Fibroblast of the aortic adventitia (primary cell): ENCODE measurements at places on chromosomes 12 and 14.

DNA sequence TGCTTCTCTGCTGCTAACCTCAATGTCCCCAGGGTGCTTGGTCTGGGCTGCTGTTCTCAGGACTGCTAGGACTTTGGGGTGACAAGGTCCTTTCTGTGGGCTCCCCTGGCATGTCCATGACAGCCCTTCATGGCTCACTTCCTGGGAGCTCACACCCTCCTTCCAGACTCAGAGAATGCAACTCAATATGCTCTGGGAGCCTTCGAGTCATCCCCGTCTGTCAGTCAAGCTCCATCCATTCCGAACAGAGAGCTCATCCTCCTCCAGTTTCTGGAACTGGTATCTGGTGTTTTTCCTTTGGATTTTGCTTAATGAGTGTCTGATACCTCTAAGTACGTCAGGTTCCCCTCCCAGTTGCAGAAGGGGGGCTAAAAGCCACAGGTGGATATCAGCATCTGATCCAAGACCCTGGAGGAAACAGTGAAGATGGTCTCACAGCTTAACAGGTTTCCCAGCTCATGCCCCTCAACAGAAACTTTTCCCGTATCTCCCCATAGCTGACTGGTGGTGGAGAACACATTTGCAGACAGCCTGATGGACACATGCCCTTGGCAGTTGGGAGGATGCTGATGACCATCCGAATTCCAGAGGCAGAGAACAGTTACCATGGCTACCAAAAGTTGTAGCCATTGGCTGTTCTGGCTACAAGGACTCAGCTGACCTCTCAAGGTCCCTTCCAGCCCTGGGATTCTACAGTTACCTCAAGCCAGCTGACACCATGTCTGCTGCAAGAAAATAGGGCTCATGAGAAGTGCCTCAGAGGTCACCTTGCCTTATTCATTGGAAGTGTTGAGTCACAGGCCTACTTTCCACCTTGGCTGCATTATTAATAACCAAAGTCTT lies 9.5 kb upstream of the RAB35 start:
- no peak for DNase-seq

DNA sequence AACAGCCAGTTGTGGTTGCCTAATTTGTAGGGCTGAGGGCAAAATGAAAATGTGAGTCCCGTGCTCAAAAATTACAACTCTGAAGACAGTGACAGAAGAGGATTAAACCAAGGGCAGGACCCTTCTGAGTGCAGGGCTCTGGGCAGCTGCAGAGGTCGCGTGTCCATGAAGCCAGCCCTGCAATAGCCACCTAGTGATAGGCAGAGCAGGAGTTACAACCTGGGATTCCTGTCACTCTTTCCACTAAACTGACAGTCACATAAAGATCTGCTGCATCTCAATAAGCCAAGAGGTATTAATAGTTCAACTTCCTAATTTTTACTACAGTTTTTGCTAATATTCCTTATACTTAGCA lies 94.1 kb downstream of the SLC2A13 start:
- no peak for DNase-seq

DNA sequence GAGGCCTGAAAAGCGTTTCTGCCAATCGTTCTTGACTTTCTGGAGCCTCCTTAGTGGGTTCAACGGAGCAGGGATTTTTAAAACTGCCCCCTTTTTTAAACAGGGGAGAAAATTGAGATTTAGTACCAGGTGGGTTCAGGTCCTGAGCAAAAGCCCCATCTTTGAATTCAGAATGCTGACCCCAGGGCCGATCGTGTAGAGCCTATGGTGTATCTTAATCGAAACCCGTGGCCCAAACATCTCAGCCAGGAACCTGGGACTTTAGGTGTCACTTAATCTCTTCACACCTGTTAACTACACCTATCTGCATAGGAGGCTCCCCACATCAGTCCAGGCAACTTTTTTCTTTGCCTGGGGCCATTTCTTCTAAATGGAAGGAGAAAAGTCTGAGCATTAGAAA lies 6.4 kb upstream of the TBX5 start:
- DNase-seq: no peak

DNA sequence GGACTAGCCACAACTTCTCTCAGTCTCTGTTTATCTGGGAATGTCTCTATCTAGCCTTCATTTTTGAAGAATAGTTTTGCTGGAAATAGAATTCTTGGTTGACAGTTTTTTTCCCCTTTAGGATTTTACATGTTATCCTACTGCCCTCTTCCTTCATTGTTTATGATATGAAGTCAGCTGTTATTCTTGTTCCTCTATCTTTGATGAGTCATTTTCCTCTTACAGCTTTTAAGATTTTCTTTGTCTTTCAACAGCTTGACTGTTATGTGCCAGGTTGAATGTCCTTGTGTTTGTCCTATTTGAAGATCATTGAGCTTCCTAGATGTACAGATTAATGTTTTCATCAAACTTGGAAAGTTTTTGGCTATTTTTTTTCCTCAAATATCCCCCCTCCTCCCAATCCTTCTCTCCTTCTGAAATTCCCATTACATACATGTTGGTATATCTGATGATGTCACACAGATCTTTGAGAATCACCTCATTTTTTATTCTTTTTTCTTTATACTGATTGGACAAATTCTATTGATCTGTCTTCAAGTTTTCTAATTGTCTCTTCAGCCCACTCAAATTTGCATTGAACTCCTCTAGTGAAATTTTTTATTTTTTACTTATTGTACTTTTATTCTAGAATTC lies 4.5 kb upstream of the GOLGA5 start:
- DNase-seq: no peak

GRCh38 chr12:51450806-51451205 lies 26.2 kb downstream of the SLC4A8 start:
- no peak for DNase-seq

GRCh38 chr12:114209861-114210260 lies 196.1 kb downstream of the TBX5 start:
- DNase-seq: no peak

DNA sequence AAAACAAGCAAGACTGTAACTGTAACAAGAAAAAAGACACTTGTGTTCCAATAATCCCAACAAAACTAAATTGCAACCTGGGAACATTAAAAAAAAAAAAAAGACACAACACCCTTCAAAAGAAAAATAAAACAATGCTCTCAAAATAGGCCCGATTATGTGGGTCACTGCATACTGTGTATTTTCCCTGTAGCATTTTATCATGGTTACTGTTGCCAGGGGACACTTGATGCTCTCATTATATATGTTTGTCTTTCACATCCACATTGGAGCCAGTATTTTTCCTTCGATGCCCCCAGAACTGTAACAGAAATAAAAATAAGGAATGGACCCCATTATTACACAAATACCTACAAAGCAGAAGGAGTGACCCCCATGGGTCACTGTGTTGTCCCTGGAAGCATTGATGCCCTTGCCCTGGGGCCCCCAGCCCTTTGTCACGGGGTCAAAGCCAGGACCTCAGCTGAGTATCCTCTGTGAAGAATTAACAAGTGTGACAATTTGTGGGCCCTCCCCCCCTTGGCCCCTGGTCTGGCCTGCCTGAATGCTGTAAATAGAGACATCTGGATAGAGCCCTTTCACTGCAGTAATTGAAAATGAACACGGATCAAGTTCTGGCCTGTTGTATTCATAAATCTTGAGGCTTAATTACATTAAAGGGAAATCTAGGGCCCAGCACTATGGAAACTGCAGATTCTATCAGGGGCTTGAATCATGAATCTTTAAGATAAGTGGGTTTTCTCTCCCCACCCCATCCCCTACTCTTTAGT lies 72.8 kb downstream of the C12orf42 start:
- DNase-seq: no peak

- DNase-seq: no peak
Observed at GRCh38 chr14:40847480-40847879, 759.2 kb upstream of the LRFN5 start.

GRCh38 chr12:24212496-24212895 lies 263.0 kb upstream of the SOX5 start:
- no peak for DNase-seq

DNA sequence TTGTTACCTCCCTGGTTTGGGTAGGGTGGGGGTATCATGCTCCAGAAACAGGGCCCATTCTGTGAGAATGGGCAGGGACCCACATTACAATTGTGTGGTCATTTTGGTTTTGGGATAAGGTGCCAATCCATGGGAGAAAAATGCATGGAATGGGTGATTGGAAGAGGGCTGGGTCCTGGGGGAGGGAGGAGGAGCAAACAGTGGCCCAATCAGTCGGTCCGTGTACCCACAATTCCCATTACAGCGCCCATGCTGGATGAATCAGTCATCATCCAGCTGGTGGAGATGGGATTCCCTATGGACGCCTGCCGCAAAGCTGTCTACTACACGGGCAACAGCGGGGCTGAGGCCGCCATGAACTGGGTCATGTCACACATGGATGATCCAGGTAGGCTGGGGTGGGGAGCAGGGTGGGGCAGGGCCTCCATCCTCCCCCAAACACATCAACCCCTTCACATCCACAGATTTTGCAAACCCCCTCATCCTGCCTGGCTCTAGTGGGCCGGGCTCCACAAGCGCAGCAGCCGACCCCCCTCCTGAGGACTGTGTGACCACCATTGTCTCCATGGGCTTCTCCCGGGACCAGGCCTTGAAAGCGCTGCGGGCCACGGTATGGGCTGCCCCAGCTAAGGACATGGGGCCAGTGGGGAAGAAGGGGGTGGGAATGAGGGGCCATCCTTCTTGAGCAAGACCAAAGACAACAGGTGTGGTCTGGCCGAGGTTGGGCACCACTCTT lies 3.6 kb upstream of the TPI1 start:
- DNase-seq: no peak

- DNase-seq: peak; percentile 66
Observed at GRCh38 chr12:5003025-5003666, 40.5 kb upstream of the KCNA5 start.

DNA sequence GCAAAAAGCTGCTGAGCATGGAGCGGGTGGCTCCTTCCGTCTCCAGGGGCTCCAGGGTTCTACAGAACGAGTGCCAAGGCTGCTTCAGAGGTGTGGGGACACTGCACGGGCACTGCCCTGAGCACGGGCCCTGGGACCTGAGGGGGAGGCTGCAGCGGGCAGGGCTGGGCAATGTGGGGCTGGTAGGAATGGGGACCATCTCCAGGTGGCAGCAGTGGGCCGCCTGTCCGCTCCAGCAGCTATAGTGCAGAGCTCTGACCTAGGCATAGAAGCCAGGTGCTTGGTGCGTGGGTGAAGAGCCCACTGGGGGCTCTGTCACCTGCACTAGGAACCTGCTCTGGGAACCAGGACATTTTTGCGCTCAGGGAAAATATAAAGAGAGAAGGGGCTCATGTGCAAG lies 22.3 kb downstream of the HDAC7 start:
- DNase-seq: no peak

- no peak for DNase-seq
Observed at GRCh38 chr12:102950107-102950949, 7.1 kb upstream of the ASCL1 start.

DNA sequence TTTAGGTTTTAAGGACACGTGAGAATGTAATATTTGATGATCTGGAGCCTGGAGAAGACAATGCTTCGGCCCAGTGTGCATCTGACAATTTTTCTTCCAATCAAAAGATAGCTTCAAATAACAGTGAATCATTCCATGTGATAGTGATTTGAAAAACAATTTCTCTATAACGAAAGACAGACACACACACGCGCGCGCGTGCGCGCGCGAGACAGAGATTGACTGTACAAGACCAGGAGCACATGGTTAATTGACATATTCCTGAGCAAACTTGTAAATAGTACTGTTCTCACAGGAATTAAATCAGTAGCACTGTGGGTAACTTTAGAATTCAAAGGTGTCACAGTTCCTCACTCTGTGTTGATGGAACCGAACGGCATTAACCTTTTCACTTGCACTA lies 287.5 kb upstream of the LMO3 start:
- DNase-seq: no peak

DNA sequence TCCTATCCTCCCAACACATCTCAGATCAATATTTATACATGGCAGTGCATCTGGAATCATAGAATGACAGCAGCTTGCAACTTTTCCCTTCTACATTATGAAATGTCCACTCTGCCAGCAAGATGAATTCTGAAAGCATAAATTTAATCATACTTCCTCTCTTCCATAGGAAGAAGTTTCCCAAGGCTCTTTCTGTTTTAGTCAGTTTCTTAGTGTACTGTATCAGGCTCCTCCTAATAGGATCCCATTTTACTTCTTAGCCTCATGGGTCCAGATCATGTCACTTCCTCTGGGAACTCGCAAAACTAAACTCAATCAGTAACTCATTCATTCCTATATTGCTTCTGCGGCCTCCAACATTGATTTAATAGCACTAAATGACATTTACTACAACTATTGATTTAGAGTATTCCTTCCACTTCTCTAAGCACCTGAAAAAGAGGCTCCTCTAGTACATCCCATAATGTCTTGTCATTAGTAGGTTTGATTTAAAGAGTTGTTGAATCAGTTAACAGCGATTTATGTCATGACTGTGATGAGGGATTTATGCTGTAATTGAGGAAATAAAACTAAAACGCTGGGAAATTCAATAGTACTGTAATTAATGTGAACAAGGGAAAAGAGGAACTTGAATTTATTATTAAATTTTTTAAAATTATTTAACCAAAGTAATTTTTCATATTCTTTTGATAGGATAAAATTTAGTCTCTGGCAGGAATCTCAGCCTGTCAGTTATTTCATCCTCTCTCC lies 4.0 kb downstream of the CLEC1A start:
- DNase-seq: no peak

DNA sequence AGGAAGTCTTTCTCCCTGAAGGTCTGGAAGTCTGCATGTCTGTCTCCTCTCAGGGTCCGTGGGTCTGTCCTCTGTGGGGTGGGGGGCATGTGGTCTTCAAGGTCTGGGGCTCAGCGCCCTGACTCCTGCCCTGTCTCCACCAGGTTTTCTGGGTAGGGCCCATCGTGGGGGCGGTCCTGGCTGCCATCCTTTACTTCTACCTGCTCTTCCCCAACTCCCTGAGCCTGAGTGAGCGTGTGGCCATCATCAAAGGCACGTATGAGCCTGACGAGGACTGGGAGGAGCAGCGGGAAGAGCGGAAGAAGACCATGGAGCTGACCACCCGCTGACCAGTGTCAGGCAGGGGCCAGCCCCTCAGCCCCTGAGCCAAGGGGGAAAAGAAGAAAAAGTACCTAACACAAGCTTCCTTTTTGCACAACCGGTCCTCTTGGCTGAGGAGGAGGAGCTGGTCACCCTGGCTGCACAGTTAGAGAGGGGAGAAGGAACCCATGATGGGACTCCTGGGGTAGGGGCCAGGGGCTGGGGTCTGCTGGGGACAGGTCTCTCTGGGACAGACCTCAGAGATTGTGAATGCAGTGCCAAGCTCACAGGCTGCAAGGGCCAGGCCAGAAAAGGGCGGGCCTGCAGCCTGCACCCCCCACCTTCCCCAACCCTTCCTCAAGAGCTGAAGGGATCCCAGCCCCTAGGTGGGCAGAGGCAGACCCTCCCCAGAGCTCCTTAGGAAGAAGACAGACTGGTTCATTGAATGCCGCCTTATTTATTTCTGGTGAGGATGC lies 3.4 kb downstream of the AQP5 start:
- no peak for DNase-seq

- no peak for DNase-seq
Observed at GRCh38 chr12:71804505-71804904, 35.1 kb upstream of the TBC1D15 start.
